ENCODE measurements at places on chromosomes 1 and 21.

- no peak for DNase-seq
These were observed 254.4 kb downstream of the FAM72C start for GRCh38 chr1:143717434-143717833.

GRCh38 chr21:39633770-39634181, 21.0 kb downstream of the B3GALT5 start:
- no peak for DNase-seq

DNA sequence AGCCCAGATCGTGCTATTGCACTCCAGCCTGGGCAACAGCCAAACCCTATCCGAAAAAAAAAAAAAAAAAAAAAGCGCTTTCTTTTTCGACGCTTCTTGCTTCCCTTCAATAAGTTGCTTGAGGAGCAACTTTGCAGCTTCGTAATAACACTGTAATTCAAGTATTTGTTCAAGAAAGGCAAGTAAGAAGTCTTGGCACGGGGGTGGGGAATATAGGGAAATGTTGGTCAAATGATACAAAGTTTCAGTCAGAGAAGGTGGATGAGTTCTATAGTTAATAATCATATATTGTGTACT, 871 bp upstream of the PSMA5 start:
- DNase-seq = no peak

DNA sequence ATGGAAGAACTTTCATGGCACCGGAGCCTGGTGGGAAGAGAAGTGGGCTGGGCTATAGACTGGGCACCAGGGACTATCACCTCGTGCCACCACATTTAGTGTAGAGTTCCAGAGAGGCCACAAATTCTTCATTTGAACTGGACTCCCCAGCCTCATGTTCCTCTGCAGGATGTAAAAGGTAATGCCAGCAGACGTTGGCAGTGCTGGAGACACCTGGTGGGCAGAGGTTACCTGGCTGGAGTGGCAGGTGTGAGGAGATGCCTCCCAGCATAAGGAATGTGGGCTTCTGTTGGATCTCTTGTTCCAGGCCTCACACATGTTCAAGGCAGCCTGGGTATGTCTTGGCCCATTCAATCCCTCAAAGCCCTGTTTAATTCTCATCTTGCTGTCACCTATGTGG, 35.2 kb downstream of the TEX35 start:
- DNase-seq = no peak

DNA sequence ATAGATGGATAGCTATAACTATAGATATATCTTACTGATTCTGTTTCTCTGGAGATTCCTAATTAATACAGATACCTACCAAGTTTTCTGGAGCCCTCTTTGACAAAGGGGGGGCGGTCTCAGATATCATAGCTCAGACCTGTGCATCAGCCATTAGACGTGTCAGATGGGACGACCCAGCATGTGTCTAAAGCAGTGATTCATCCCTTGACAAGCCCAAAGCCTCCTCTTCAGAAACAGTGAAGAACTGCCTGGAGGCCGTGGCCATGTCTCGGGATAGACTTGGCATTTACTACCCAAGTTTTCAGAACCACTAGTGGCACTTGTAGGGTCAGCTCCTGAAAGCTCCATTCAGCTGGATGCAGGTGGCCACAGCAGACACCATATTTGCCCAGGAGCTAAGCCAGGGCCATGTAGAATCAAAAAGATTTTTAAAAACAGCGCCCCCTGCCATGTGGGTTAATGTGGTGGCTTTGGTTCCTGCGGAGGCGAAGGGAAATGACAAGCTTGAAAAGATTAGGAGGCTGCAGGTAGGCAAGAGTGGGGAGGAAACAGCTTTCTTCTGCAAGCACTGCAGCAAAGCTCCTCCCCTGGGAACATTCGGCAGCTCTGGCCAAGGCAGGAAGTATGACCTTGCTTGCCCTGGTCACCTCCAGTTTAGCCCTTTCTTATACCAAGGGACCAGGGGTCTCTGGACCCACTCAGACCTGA, 82.2 kb downstream of the FBXO2 start:
- peak; percentile 43 for DNase-seq

DNA sequence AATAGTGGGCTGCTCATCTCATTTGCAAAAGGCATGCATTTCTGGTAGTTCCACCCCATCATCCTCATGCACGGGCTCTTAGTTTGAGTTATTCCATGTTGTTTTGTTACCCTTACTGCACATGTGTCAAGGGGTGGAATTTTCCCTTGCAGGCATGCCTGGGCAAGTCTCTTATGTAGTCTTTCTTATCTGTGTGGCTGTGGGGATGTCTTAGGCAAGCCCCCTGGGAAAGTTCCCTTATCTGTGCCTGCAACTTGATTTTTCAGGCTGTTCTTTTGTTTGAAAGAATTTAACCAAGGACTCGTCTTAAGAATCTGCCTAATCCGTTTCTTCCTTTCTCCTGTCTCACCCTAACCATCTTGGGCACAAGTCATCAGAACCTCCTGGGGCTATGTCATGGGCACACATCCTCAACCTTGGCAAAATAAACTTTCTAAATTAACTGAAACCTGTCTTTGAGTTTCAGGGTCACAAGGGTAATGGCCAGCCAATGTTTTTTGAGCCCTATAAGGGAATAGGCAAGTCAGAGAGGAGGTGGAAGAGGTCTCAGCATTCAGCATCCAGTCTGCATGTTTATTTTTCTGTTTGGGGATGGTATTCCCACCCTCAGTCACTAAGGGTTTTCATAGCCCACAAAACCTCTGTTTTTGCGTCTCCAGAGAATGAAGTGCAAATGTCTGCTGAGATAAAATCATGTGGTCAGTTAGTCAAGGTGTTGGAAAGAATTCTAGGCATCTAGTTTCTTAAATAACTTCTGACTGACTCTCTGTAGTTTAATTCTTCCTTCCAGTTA, 579.7 kb downstream of the PLA2G4A start:
- DNase-seq = no peak

DNA sequence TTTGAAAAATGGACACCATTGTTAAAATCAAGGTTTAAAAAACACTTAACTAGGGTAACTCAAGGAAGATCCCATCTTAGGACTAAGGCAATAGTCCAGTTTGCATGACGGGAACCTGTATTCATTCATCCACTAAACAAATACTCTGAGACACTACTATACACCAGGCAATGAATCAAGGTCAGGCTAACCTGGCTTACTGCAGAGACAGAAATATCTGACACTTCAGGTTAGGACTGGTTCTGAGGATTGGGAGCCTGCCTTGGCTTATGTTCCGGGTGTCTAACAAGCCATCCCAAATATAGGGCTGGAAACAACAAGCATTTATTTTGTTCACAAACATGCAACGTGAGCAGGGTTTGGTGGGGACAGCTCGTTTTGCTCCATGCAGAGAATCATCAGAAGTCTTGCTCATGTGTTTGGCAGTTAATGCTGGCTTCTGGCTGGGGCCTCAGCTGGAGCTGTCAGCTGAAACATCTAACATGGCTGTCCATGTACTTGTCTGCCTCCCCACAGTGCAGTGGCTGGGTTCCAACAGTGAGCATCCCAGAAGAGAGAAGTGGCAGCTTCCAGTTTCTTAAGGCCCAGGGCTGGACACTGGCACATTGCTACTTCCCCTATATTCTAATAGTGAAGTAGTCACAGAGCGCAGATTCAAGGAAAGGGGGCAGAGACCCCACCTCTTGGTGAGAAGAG, 37.0 kb upstream of the CAMK1G start:
- DNase-seq = no peak

DNA sequence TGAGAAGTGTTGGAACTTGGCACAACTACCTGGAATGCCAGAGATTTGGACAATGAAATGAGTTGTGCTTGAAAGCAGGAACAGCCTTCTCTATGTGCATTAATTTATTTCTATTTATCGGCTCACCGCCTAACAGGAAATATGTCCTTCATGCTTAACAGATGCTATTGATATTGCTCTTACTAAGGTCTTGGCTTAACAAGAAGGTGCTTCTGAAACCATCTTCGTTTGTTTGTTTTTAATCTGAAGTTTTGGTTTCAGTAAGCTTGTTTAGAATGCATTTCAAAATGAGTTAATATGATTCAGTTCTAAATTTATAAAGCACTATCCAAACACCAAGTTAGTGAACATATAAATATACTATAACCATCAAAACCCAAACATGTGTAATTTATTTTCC, 898.3 kb upstream of the B3GALT2 start:
- DNase-seq = no peak

- DNase-seq = no peak
These were observed 7.6 kb downstream of the ARHGEF10L start for GRCh38 chr1:17546946-17547670.

GRCh38 chr1:109904105-109904817, 6.4 kb upstream of the CSF1 start:
- no peak for DNase-seq

GRCh38 chr1:36982709-36983108, 51.6 kb downstream of the GRIK3 start:
- DNase-seq = peak; percentile 97

DNA sequence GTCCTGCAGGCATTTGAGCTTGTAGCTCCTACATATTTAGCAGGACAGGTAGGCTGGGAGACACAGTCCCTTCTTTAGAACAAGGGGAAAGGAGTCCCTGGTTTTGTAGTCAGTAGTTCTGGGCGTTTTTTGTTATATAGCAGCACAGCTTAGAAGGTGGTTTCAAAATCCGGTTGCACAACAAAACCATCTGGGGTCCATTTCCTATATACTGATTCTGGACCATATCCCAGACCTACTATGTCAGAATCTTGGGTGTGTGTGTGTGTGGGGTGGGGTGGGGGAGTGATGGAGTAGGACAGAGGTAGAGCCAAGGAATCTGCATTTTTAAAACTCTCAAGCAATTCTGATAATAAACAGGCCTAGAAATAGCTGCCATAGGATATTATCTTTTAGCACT, 21.6 kb downstream of the METTL13 start:
- DNase-seq = no peak

DNA sequence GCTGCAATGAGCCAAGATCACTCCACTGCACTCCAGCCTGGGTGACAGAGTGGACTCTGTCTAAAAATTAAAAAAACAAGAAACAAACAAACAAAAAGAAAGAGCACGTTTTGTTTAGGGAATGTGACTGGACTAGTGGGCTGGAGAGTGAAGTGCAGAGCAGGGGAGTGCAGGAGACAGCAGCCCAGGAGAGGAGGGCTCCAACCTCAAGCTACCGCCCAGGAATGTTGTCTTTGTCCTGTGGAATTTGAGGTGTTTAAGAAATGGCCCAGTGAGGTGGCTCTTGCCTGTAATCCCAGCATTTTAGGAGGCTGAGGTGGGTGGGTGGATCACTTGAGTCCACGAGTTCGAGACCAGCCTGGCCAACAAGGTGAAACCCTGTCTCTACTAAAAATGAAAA, 42.4 kb upstream of the MTF2 start:
- no peak for DNase-seq

GRCh38 chr1:208759255-208759654, 515.1 kb upstream of the PLXNA2 start:
- no peak for DNase-seq

GRCh38 chr21:34984356-34985058, 64.6 kb downstream of the RUNX1 start:
- no peak for DNase-seq

DNA sequence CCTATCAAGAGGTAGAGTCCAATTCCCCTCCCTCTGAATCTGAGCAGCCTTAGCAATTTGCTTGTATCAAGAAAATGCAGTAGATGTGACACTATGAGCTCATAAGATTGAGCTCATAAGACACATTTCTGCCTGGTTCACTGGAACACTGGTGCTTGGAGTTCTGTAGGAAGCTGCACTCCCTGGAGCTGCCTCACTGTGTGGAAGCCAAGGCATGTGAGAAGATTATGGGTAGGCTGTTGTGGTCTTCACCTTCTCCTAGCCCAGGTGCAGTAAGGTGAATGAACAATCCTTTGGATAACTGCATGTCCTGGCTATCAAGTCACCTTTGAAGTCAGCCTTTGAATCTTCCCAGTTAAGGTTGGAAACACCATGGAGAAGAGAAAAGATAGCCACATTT, 67.3 kb downstream of the PLPPR5 start:
- DNase-seq = no peak

GRCh38 chr1:119472819-119473175, 34.2 kb upstream of the HSD3B1 start:
- DNase-seq = no peak

DNA sequence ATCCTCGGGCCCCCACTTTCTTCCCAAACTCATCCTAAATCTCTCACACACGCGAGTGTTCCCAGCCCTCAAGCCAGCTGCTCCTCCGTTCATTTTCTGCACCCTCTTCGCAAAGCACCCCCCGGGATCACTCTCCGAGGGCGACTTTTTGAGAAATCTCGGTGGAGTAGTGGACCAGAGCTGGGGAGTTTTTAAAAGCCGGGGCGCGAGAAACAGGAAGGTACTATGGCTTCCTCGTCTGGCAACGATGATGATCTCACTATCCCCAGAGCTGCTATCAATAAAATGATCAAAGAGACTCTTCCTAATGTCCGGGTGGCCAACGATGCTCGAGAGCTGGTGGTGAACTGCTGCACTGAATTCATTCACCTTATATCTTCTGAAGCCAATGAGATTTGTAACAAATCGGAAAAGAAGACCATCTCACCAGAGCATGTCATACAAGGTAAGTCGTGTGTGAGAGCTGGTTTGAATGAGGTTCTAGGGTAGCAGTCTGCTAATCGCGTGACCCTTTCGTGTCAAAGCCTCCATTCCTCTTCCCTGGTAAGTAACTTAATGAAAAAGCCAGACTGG, 800 bp downstream of the DR1 start:
- DNase-seq = no peak

- no peak for DNase-seq
These were observed 77.0 kb downstream of the C21orf91 start for GRCh38 chr21:17742181-17742580.

DNA sequence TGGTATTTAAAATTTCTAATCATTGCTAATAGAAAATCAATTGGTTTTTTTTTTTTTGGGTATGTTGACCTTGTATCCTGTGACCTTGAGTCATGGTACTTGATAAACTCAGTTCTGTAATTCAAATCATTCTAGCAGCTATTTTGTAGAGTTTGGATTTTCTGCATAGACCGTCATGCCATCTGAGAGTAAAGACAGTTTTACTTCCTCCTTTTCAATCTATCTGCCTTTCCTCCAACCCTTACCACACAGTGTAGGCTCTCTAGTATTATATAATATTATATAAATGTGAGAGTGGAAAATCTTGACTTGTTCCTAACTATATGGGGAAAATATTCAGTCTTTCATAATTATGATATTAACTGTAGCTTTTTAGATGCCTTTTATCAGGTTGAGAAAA, 7.0 kb downstream of the TDRD5 start:
- no peak for DNase-seq

- no peak for DNase-seq
These were observed 831 bp downstream of the TMEM52 start for GRCh38 chr1:1917995-1918900.

GRCh38 chr1:161771161-161771560, 5.0 kb downstream of the ATF6 start:
- DNase-seq = no peak

DNA sequence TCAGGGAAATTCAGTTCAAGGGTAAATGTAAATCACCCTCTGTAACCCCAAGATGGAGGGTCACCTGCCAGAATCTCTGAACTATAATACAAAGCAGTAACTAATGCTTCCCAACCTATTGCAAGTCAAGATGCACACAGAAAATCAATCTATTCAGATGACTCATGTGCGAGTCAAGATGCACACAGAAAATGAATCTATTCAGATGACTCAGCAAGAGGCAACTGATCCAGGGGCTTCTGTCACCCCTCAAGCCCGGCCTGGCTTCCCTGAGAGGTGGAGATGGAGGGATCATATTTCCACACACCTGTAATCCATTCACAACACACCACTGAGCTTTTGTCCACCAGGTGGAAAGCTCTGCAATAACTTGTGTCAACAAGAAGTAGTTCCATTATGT, 17.4 kb upstream of the HIVEP3 start:
- peak; percentile 88 for DNase-seq

GRCh38 chr1:201945157-201945556, 1.2 kb downstream of the LMOD1 start:
- DNase-seq = no peak
